ENCODE measurements at places on chromosomes 1 and 21.

- no peak for DNase-seq
These were observed 1.5 kb downstream of the ENAH start for GRCh38 chr1:225651376-225651871.

- no peak for DNase-seq
These were observed 7.4 kb downstream of the IFNAR1 start for GRCh38 chr21:33332143-33332542.

DNA sequence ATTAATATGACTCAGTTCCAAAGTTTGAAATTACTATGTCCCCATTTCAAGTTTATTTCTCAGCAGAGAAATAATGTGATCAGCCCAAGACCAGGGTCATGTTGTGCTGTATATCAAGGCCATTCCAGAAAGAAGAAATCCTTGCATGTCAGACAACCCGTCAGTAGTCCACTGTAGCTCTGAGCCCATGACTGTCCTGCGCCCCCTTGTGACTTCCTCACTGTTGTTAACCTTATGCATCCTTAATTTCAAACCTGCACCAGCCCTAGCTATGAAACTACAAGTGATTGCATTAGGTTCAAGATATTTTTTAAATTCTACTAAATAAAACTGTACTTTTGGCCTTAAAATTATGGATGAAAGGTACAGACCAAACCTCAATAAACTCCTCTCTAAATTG is 133.0 kb downstream of the LRRC7 start:
- no peak for DNase-seq

GRCh38 chr1:61052395-61053225 is 29.8 kb upstream of the NFIA start:
- DNase-seq: peak; percentile 44

DNA sequence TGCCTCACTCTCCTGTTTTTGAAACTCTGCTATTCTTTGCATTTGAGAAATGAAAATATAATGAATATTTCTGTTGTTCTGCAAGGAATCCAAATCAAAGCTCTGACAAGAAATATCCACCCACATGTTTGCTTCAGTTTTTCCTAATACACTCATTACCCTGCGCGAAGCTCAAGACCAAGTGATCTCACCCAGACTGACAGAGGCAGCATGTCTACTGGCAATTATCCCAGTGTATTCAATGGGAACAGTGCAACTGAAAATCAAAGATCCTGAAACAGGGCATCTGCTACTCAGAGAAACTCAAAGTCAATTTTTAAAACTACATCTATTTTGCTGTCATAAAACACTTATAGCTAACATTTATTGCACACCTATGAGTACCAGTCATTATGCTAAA is 321.0 kb upstream of the LRRC7 start:
- DNase-seq: no peak

- no peak for DNase-seq
These were observed 51.2 kb downstream of the TRAF5 start for GRCh38 chr1:211377539-211378450.

DNA sequence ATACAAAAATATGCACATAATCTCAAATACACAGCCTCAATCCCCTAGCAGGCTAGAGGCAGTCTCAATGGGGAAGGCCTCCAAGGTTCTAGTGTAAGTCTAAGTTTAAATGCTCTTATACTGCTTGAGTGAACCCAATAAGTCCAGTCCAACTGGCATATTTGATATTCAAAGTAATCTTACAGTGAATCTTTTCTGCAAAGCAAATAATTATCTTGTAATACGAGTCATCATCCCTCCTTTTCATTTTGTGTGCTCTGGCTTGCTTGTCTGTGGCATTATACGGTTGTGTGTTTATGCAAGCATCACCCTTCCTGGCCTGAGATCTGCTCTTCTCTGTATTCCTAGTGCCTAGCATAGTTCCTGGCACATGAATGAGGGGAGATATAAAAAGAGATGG is 166.9 kb upstream of the HMGB4 start:
- no peak for DNase-seq

DNA sequence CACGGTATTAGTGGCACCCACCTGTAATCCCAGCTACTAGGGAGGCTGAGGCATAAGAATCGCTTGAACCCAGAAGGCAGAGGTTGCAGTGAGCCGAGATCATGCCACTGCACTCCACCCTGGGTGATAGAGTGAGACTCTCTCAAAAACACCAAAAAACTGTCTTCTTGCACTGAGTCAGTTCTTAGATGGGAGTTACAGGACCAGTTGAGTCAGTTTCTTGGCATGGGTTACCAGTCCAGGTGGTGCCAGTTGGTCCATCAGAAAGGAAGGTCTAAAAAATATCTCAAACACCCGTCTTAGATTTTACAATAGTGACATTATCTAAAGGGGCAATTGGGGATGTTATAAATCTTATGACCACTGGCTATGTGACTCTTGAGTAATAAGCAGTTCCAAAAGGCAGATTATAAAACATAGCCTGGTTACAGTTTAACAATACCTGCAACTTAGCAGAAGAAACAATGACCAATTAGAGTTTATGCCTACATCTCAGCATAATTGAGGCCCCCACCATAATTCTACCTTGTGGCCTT is 206.9 kb upstream of the FGGY start:
- DNase-seq: no peak

DNA sequence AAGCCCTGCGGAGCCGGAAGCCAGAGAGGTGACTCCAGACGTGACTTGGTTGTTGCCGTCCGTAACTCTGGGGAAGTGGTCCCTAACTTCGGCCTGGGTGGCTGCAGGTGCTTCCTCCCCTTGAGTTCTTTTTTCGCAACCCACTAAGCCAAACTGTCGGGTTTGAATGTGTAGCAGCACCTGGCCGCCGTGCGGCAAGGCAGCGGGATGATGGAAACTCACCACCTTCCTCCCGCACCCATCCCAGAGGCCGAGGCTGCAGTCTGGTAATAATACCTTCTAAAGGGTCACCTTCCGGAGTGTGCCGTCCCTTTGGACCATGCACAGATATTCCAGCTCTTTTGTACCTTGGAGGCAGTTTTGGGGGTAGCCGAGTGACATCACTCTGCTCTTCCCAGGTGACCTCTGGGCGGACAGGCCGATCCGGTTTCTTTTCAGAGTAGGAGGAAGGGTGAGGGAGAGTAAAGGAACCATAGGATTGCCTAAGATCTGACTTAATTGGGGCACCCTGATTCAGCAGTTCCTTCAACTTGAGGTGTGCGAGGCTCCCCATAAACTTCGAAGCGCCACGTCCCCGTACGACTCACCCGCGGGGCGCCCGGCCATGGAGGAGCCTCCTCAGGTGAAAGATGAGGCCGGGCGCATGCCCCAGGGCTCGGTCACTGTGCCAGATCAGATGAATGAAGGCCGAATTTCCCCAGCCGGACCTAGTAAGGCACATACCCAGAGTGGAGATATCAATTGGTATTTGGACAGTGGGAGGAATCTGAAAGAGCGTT is 1.0 kb downstream of the KCNK1 start:
- no peak for DNase-seq

GRCh38 chr1:119139857-119140176 is 636 bp downstream of the WARS2 start:
- DNase-seq: peak; percentile 72

- no peak for DNase-seq
These were observed 38.6 kb downstream of the C1orf87 start for GRCh38 chr1:60034999-60035398.

- no peak for DNase-seq
These were observed 2.4 kb upstream of the TAF1A start for GRCh38 chr1:222592171-222592570.

DNA sequence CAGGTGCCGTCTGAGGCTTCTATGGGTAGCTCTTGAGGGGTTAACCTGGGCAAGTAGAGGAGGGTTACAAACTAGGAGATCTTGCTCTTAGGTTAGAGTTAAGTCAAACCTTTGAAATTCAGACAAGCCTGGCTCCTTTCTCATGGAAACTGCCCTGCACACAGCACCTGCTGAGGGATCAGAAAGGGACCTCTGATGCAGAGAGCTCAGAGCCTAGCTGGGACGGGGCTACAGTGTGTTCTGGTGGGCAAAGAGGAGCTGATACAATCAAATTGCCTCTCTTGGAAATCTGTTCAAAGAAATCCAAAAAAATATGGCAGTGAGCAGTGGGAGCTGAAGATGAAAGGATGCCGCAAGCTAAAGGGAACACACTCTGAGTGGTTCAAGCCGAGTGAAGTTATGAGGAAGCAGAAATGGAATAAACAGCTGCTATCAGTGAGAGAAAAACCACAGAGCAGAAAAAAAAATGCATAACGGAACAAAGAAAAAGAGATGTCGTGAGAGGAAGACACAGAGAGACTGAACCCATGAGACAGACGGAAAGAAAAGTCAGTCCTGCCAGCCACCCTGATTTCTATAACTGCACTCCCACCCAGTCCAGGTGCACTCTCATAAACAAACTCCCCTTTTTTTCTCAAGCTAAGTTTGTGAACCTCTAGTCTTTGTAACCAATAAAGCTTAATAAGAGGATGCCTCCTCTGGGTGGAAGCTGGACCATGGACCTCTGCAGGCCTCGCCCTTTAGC is 26.6 kb downstream of the PAFAH2 start:
- no peak for DNase-seq

- no peak for DNase-seq
These were observed 655.5 kb downstream of the KIF26B start for GRCh38 chr1:245810181-245810769.

DNA sequence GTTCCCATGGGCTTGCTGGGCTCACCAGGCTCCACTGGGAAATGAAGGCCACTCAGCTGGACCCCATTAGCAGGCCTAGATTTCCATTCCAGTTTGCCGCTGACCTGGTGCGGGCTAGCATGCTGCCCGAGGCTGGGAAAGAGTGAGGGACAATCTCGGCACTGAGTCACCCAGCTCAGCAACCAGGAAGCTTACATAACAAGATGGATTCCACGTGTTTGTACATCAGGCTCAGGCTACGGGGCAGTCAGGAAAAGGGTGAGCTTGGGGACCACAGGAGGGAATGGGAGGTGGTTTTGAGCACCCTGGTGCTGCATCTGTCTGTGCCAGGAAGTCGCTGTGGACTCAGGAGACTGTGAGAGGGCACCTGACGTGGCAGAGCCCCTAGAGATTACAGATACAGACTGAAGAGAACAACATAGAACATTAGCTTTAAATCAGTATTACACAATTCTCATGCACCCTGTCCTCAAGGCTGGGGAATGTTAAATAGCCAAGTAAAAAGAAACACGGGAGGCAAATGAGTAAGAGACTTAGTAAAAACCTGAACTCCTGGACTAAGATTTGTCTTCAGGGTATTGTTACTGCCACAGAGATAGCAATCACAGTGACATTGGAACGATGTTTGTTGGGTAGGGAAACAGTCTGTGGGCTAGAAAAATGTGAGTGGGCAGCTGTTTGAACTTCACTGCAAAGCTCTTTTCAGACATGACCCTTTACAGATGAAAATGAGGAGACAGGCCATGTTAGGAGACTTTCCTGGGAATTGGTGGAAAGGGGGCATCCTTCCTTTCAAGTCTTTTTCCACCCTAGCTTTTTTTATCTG is 51.1 kb downstream of the GLUL start:
- no peak for DNase-seq

- DNase-seq: no peak
These were observed 68.5 kb downstream of the SLC19A1 start for GRCh38 chr21:45473496-45474322.

GRCh38 chr1:22418312-22418711 is 33.3 kb upstream of the ZBTB40 start:
- DNase-seq: no peak

DNA sequence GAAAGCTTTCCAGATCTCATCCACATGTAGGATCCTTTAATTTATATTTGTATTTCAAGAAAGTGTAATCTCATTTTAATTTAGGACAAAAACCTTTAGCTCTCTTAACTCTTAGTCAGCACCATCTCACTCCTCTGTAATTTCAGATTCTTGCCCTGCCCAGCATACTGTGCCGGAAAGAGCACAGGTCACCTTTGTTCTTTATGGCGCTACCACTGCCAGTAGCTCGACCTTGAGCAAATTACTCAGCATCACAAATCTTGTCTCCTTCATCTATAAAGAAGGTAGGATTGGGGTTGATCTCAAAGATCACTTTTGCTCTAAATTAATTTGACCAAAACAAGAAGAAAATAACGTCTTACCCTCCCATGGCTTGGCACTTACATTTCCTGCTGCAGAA is 56.1 kb upstream of the ZC3H11B start:
- no peak for DNase-seq

- DNase-seq: no peak
These were observed 39.5 kb upstream of the CPLANE2 start for GRCh38 chr1:16276302-16277030.

DNA sequence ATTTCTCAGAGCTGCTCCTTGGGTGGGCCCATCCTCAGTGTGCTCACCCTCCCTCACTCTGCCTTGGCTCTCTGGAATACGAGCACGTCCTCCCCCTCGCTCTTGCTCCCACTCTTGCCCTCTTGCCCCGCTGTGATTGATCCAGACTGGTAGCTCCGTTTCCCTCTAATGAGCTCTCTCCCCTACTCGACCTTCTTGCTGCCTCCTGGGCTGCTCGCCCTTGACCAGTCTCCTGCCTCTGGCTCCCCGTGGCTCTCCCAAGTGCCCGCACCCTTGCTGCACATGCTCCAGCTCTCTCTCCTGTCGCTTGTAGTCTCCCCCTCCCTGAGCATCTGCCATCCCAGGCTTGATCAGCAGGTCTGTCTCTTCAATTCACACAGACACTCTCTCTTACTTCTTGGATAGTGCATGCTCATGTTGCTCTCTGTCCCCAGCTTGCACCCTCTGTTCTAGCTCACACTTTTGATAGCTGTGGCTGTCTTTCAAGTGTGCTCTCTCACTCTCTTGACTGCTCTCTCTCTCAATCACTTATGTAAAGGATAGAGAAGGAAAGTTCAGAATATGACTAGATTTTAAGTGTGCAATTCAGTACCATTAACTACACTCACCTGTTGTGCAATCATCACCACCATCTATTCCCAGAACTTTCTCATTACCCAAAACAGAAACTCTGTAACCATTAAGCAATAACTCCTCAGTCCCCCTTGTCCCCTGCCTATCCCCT is 51.1 kb downstream of the PHC2 start:
- DNase-seq: no peak

GRCh38 chr1:152148051-152148450 is 11.0 kb downstream of the RPTN start:
- no peak for DNase-seq

DNA sequence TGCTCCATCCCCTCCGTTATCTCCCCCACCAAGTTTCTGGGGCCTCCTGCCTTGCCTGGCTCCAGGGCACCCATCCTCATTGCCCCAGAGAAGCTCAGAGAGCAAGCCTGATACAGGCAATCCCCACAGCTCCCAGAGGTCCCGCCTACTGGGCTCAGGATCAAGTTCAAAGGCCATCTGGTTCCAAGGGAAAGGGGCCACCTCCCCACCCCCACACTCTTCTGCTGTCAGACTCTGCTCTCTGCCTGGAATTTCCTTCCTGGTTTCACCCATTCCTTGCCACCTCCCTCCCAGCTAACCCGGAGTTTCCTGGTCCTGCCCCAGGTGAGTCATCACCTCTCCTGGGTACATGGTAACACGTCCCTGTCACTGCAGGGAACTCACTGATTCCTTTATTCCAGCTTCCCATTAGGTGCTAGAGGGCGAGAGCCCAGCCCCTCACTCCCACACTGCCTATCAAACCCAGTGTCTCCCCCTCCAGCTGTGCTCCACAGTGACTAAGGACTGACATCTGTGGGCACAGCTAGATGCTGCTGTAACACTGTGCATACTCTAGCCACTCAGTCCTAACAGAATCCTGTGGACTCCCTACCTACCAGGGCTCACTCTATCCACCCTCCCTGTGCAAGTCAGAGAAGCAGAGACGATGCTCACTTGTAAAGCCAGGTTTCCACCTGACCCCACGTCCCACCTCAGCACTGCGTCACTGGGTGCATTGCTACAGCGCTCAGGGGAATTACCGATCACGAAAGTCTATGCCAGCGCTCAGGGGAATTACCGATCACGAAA is 21.8 kb downstream of the RSPH1 start:
- DNase-seq: peak; percentile 70

All from NCI-H2029 (cell line).